SJSA1 (cell line): ENCODE measurements at places on chromosomes 12 and 14. TPM values are rescaled to one million over a fixed set of nuclear protein-coding genes. Genes with fewer than 3 reads are reported as not detected.

GRCh38 chr14:94538070-94538740 lies 23.0 kb upstream of the SERPINA4 start:
- no peak overlapping the region for H3K27ac ChIP-seq
- no peak overlapping the region for H3K4me3 ChIP-seq
- no peaks in the 10 kb centered on the region for H3K27me3 ChIP-seq

- no peaks in the 10 kb centered on the region for H3K27me3 ChIP-seq
- H3K4me3 ChIP-seq, result no peak overlapping the region
- DNase-seq, result no peak
- no peaks in the 10 kb centered on the region for H3K36me3 ChIP-seq
- no peak overlapping the region for H3K27ac ChIP-seq
- H3K4me1 ChIP-seq, result no peaks in the 10 kb centered on the region
Observed at GRCh38 chr14:71563492-71564153, 368.6 kb upstream of the RGS6 start.

- no peak overlapping the region for H3K4me3 ChIP-seq
- H3K4me1 ChIP-seq, result peaks cover 6% of the 10 kb centered on the region; the same call in 1 of the 2 replicates
Observed at GRCh38 chr14:102999227-102999895, 58.0 kb downstream of the CDC42BPB start.

- peaks cover 7% of the 10 kb centered on the region; the same call in 1 of the 2 replicates for H3K27me3 ChIP-seq
- H3K27ac ChIP-seq, result no peak overlapping the region
- H3K4me1 ChIP-seq, result peaks cover 3% of the 10 kb centered on the region; the same call in 1 of the 2 replicates
- no peaks in the 10 kb centered on the region for H3K36me3 ChIP-seq
- peak overlapping the region; percentile 52 for H3K4me3 ChIP-seq
Observed at GRCh38 chr14:37594238-37594970, 645 bp downstream of the FOXA1 start.

- H3K27ac ChIP-seq, result no peak overlapping the region
- H3K36me3 ChIP-seq, result peaks cover 15% of the 10 kb centered on the region
- DNase-seq, result no peak
- no peaks in the 10 kb centered on the region for H3K27me3 ChIP-seq
- H3K4me1 ChIP-seq, result no peaks in the 10 kb centered on the region
- no peak overlapping the region for H3K4me3 ChIP-seq
Observed at GRCh38 chr12:55906056-55906455, 21.6 kb downstream of the PYM1 start.

The HELB gene
- total RNA-seq, result 1.3 and 2.3 TPM in 2 replicates

The TMTC1 gene
- 0.21 TPM in 1 of 2 replicates, not detected in the other for total RNA-seq

The RAN gene
- total RNA-seq, result 606 and 623 TPM in 2 replicates
